ENCODE measurements at places on chromosomes 12 and 14.

GRCh38 chr14:47389535-47389934 is 285.9 kb downstream of the MDGA2 start:
- no peak for DNase-seq

- DNase-seq = no peak
Observed at GRCh38 chr12:68482660-68483059, 128.0 kb upstream of the RAP1B start.

DNA sequence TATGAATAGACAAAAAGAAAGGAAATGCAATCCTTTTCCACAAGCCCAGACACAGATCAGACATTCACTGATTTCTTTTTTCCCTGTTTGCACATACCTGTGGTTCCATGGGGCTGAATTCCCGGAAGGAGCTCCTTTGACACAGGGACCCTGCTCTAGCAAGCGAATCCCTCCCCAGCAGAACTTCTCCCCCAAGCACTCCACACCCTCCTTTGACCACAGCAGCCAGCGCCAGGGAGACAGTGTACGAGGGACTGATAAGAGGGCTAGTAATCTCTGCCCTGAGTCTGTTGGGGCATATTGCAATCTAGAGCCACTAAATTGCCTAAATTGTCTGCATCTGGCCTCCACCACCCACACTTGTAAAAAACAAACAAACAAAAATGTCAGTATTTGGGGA is 83.4 kb upstream of the NTF3 start:
- no peak for DNase-seq

GRCh38 chr12:27779920-27780611 is at the start of the genes KLHL42 and MANSC4:
Gene KLHL42 (plus strand): TSS chr12:27780233. CDS start chr12:27780331, 98 bp downstream.
Gene MANSC4 (minus strand): TSS chr12:27780236. CDS start chr12:27771276, 8,960 bp downstream.
- DNase-seq = peak; percentile 89

- no peak for DNase-seq
Observed at GRCh38 chr12:87679251-87679650, 349.9 kb downstream of the C12orf50 start.

GRCh38 chr14:42548349-42548748 is 941.7 kb downstream of the LRFN5 start:
- DNase-seq = no peak

GRCh38 chr14:97458661-97459579 is 661.7 kb downstream of the VRK1 start:
- DNase-seq = peak; percentile 91

GRCh38 chr12:32470936-32471470 is 71.6 kb downstream of the FGD4 start:
- DNase-seq = no peak

- no peak for DNase-seq
Observed at GRCh38 chr14:22640192-22640591, 4.0 kb downstream of the OR6J1 start.

DNA sequence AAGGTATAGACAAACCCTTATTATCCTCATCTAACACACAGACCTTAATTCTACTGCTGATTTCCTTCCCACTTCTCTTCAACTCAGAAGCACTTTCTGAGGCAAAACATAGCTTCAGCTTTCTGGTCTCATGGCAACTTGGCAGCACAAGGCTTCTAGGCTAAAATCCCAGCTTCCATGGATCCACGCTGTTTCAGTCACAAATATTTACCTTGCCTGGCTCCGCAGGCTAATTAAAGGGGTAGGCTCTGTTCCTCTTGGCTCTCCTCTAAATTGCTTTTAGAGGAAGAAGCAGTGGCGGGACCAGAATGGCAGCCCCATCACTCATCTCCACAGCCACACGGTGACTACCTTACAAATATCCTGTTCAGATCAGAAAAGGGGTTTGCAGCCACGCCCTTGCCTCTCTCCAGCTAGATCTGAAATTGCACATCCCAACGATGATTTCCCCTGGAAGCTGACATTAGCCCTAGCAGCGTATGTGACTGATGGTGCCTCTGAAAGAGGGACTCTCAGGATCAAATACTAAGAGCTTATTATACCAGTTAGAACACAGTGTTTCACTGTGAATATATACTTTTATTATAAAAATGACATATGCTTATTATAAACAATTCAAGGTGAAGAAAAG is 221.5 kb upstream of the NUDT4 start:
- no peak for DNase-seq

- no peak for DNase-seq
Observed at GRCh38 chr12:76190299-76190698, 105.8 kb upstream of the NAP1L1 start.

- DNase-seq = no peak
Observed at GRCh38 chr14:75459099-75459741, 31.4 kb downstream of the JDP2 start.

DNA sequence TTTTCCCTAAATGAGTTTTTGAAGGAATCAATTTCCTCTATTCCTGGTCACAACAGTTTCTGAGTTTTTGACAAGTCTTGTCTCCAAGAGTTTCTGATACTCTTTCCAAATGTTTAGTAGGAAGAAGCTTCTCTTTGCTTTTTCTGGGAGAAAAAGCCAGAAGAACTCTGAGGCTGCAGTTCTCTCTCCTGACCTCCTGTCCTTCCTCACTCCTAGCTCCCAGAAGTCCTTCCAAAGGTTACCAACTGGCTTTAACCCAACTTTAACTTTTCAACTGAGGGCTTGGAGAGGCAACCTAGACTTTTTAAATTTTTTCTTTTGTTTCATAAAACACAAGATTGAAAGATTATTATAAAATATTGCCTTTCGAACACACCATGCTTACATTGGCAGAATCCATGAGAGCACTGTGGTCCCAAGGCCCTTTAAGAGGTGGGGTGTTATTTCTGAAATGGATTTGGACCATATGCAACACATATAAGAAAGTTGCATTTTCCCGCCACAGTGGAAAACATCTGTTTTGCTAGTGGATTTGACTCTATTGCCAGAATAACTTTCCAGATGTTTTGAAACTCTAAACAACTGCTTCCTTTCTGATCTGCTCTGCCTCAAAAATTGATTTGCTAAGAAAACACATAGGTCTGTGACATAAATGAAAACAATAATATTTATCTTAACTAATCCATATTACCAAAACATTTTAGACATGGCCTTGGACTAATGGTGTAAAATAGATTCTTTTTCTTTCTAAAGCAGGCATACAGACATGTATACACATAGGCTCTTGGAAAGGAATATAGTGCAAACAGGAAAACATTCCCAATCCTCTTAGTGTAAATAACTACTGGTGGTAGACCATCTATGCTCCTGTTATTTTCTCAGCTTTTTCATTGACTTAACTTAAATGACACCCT is 22.3 kb upstream of the EPS8 start:
- DNase-seq = no peak

DNA sequence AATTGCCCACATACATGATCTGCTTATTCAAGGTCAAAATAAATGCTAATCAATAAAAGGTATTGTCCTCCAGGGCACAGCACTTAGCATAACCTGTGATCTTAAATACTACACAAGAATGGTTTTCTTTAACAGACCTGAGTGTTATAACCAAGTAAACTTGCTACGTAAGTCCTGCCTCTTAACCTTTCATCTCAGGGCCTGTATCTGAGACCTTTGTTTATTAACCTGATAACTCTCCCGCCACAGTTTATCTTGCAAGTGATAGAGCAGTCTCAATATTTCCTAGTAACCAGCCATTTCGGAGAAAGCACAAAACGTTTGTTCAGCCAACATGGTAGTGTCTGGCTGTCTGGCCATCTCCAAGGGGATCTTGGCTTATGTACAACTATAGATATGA is 88.4 kb downstream of the DUSP6 start:
- no peak for DNase-seq

DNA sequence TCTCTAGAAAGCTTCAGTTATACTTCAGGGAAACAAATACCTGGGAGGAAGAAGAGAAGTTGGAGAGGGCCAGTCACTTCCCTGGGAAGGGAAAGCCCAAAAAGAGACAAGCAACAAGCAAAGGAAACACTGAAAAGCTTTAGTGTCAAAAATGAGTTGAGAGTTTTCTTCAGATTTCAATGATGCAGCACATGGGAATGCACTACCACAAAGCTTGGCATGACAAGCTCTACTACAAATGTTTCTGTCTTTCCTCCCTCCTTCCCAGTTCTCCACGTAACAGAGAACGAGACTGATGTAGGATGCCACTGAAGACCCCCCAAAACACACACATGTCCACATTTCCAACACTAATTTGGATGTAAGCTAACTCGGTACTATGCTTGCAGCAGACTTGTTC is 26.8 kb upstream of the ADAMTS20 start:
- DNase-seq = no peak

DNA sequence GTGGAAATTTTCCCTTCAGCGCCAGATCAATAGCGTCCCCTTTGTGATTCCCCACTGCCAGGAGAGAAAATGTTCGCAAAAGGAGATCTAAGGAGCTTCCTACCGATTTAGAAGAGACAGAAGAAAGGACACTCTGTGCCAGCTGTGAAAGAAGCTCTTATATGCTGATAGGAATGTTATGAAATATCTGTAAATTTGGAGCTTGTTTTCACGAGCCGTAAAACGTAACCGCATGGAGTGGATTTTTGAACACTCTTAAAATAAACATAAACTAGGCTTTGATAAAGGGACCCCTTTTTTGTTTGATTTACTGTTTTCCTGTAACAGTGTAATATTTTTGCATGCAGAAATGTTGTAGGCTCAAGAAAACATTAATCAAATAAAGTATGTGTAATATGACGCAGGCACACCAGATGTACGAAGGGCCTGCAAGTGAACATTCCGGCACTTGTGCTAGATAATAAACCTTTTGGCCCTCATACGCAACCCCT is 346.8 kb downstream of the ETNK1 start:
- DNase-seq = no peak

DNA sequence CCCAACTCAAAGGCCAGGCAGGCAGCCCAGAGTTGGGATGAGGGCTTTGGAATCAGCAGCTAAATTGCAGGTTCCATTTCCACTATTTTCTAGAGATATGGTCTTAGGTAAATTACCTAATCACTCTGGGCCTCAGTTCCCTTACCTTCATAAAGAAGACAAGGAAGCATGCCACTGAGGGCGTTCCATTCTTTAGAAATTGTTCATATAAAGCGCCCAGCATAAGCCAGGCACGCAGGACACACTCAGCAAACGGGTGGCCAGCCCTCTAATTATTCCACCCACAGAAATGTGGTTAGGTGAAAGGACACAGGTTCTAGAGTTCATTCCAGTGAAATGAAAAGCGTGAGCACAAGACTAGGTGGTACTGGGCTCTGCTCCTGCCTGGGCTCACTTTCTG is 87.9 kb upstream of the BCL11B start:
- DNase-seq = no peak

- DNase-seq = no peak
Observed at GRCh38 chr14:35682802-35683201, 126.3 kb downstream of the RALGAPA1 start.

DNA sequence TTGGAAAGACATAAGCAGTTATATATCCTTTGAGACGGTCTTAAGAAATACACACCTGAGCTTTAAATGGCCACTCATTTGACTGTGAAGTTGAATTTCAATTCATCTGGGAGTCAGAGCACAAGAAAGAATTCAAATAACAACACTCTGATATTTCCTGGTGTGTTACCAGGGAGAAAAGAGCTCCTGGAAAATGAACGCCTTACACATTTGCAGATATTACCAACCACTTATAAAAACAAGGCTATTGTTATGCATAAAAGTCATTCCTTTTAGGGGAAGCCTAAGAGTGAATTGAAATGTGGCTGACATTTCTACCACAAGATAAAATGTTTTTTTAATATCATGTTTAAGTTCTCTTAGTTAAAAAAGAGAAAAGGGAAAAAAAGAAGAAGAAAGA is 229.2 kb upstream of the PLEKHG7 start:
- no peak for DNase-seq

- DNase-seq = no peak
Observed at GRCh38 chr12:21558100-21558679, 32.1 kb downstream of the SPX start.
